Progenitor cell of endocrine pancreas (in vitro differentiated cells): ENCODE measurements at places on chromosomes 1 and 21. TPM values are rescaled to one million over a fixed set of nuclear protein-coding genes. Genes with fewer than 3 reads are reported as not detected.

Gene IL20
- total RNA-seq: not detected in 2 replicates

Gene SELENON
- 79.8 and 87.1 TPM in 2 replicates for total RNA-seq

Gene SPRR1A
- total RNA-seq: not detected in 2 replicates

Gene PRMT6
- 29.0 and 29.3 TPM in 2 replicates for total RNA-seq

Gene REN
- not detected in 2 replicates for total RNA-seq

Gene NTRK1
- 0.36 TPM in 1 of 2 replicates, not detected in the other for total RNA-seq

Gene WNT4
- 0.74 and 0.98 TPM in 2 replicates for total RNA-seq

Gene SPRR2B
- total RNA-seq: not detected in 2 replicates

Gene CR2
- total RNA-seq: 0.17 and 0.24 TPM in 2 replicates

Gene HTR1D
- total RNA-seq: 0.20 and 0.31 TPM in 2 replicates
